Stimulated activated CD4-positive, alpha-beta T cell treated with anti-CD3 and anti-CD28 coated beads, Interleukin-12 subunit alpha, Interleukin-12 subunit beta, amount 100 ng/mL, for 4 hours (primary cell): ENCODE measurements at places on chromosomes 2 and 18.

DNA sequence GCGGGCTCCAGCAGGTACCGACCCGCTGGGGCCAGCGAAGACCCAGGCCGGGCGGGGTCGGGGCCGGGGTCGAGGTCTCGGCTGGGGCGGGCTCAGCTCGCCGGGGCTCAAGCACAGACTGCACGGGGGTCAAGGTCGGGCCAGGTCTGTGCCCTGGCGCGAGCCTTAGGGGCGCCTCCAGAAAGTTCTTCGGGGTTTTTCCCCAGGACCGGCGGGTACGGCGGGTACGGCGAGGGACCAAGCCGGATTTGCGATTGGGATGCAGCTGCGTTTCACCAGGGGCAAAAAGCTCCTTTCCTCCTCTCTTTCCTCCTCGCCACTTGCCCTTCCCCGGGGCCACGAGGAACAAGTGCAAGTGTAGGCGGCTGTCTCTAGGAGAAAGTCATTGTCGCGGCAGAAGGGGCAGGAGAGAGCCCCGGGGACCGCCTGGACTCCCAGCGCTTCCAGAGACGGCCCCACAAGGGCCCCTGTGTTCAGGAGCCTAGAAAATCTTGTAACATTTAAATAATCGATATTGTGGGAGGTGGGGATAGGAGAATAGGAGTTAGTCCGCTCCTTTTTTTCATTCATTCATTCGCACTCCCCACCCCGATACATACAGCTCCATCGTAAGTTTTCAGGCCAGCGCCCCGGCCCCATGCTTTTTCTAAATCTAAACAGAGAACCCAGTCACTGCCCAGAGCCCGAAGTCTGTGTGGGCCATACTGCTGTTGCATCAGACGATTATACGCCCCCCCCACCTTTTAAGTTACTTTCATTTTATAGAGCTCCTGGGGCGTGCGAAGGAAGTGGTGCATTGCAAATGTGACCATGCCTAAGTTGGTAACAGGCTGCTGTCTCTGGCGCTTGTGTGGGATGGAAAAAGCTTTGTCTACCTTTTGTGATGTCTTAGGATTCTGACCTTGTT, 679 bp downstream of the PMAIP1 start:
- DNase-seq, result peak; percentile 49

DNA sequence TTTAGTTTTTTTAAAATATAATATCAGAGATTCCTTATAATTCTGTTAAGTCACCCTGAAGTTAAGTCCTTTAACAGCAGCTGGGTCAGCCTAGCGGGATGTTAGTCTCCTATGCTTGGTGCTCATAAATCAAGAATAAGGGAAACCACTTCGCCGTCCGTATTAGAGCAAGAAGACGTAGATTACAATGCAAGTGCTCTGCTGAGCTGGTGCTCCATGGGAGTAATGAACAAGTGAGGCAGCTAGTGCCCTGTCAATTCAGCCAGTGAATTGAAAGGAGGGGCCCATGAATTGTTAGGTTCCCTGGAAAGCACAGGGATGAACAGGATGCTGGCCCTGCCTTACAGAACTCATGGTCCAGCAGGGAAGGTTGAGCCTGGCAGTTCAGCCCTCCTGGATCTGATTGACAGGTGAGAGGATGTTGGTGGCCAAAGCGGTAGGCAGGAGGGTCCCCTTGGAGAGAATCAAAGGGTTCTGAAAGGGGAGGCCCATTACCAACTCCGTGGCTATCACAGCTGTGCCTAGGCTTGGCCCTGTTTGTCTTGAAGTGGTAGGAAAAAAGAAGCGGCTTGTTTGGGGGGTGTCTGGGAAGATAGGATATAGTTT, 30.8 kb downstream of the PLB1 start:
- no peak for DNase-seq

- no peak for DNase-seq
Observed at GRCh38 chr2:198116756-198117155, 312.4 kb downstream of the PLCL1 start.

DNA sequence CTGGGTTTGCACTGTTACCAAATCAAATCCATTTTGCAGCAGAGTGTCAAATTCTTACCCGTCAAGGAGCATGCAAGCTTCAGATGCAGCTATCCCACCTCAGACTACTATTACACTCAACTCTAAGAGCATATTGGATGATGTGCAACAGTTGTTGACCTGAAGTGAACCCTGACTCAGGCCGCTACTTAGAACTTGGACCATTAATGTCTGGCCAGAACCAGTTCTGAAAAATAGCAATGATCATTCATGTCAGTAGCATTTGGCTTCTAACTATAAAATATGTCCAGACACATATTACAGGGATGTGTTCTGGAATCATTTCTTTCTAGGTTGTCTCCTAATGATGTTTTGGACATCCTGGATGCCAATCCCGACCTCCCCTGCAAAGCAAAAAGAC, 135.5 kb upstream of the PKDCC start:
- no peak for DNase-seq

- no peak for DNase-seq
Observed at GRCh38 chr2:234537929-234538328, 41.0 kb upstream of the ARL4C start.

DNA sequence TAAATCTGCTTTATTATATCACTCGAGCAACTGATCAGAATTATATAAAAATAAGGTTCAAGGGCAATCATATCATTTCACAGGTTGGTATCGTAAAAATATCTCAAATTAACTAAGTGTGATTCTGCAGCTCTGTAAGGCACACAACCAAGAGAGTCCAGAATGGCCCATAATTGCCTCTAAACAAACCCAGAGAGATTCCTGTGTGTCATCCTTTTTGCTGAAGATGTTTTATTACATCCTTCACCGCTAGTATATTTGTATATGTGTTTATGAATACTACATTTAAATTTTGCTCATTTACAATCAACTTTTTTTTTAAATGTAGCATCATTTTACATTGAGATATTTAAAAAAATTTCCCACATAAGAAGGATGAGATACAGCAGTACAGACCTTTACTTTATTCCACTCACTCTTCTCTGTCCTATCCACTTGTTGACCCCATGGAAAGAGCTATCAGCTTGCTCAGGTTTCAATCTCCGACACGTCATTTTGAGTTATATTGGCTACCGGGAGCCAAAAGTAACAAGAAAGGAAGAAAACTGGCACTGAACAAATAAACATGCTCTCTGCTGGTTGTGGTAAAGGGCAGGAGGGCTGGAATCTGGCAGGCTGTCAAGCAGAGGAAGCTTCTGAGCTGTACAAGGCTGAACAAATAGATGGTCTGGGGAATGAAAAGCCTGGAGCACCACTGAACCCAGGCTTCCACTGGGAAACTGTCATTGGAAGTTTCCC, 23.1 kb downstream of the PLA2R1 start:
- DNase-seq, result no peak

DNA sequence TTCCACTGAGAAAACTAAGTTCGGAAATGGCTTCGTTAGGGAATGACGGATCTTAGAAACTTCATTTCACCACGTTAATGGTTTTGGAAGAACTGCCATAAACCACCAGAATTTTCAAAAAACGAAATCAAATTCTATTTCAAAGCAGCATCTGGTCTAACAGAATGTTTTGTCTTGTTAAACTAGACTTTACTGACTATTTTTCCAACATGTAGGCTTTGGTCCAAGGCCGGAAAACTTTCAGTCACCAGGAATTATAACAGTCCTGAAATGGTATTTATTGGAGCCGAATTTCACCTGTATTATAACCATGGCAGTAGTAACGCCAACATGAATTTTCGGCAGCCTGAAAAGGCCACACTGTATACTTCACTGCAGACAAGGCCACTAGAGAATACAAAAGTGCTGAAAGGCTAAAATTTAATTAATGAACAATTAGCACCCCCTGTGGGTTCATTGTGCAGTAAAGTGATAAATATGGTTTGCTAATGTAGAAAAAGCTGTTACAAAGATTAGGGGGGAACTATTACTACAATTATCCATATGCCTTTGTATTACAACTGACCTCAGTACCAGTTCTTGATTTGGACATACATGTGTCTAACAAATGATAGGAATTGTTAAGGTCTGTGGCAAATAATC, 116.4 kb downstream of the ZNF521 start:
- DNase-seq, result no peak

GRCh38 chr2:74366036-74366435, 14.1 kb downstream of the DCTN1 start:
- DNase-seq, result no peak

DNA sequence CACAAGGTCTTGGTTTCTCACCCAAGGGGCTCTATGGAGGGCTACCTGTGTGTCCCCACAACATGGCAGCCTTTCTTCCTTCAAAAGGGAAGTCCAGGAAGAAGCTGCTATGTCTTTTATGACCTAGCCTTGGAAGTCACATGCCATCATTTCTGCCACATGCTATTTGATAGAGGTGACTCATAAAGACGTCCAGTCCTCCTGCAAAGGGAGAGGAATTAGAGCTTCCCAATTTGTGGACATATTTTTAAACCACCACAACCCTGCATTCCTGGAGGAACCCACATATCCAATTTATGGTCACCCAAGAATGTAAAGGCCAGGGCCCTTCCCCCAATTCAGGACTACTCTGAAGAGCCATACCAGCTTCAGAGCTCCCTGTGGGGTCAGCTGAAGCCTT, 246.2 kb downstream of the CYP26B1 start:
- no peak for DNase-seq

DNA sequence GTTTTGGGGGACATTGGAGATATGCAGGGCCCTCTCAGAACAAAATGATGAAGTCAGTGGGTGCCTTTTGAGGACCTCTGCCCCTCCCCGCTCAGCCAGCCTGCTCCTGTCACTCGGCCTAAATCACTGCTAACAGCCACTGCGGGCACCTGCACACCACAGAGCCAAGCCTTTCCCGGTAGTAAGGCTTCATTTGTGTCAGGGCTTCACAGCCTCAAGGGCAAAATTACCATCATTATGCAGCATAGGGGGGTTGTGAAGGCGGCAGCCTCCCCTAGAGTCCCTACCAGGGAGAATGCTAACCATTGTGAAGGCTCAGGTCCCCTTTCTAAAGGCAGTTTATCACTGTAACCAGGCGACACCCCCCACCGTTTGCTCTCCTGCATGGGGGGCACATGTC, 519.8 kb upstream of the MYT1L start:
- DNase-seq, result no peak

GRCh38 chr18:63140038-63140450, 179.5 kb downstream of the BCL2 start:
- no peak for DNase-seq

DNA sequence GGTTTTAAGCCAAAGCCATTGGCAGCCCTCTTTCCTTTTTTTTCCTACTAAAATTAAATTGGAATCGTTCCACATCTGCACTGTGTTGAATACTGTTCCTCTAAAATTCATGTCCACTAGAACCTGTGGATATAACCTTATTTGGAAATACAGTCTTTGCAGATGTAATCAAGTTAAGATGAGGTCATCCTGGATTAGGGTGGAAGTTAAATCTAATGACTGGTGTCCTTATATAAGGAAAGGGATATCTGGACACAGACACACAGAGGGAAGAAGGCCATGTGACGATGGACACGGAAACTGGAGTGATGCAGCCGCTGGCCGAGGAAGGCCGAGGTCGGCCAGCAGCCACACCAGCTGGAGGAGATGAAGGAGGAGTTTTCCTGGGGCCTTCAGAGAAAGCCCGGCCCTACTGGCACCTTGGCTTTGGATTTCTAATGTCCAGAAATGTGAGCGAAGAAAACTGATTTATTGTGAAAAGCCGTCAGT, 49.4 kb downstream of the LONRF2 start:
- no peak for DNase-seq

DNA sequence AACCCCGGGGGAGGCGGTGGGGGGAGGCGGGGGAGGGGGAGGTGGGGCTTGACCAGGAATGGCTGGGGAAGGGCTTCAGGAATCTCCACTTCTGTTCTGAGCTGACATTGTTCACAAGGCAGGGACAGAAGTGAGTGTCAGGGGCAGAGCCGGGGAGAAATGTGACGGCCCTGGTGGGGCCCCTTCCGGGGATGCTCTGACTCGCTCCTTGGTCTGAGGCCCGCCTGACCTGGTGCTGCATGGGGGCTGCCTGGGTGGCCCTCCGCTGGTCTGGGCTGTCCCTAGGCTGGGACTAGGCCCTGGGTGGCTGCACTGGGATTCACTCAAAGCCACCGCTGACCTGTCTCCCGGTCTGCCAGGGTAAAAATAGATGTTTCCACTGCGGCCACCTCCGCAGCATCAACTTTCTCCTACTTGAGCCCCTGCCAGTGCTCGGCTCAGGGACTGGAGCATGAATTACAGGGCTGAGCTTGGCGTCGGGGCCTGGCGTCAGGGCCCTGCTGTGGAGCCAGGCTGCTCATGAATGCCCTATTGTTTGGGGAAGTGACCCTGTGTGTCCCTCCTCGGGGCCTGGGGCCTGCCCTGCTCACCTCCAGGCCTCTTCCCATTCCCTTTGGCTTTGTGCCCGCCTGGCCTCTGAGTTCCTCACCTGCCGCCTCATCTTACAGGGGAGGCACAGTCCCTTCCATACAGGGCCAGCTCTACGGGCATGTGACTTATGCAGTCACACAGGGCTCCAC, 247.5 kb downstream of the DYSF start:
- DNase-seq, result no peak

DNA sequence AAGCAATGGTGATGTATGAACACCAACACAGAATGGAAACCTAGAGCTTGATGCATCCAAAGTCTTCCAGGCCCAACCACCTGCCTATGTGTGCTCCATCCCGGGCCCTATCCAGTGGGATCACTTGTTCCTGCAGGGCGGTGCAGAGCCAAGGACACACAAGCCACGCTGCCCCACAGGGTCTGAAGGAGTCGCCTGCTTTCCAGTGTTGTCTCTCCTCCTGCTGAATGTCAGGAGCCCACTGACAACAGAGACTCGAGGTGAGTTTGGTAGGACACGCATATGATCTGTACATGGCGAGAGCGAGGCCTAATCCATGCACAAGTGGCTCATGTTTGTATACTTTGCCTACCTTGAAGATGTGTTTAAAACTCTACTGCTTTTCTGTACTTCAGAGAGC, 70.9 kb upstream of the FHL2 start:
- DNase-seq, result no peak

GRCh38 chr2:185998562-185999070, 260.0 kb downstream of the FSIP2 start:
- DNase-seq, result no peak

DNA sequence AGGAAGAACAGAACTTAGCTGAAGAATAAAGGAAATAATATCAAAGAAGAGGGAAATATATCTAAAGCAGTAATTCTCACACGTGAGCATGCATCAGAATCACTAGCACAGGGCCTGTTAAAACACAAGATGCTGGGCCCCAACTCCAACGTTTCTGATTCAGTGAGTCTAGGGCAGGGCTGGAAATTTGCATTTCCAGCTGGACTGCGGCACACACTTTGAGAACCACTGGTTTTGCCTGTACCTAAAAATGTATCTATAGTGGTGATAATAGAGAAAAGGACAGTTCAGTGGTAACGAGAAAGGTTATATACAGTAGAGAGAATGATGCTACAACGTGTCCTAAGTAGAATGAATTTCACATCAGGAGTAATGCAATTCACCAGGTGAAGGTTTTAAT, 11.2 kb downstream of the REV1 start:
- no peak for DNase-seq

DNA sequence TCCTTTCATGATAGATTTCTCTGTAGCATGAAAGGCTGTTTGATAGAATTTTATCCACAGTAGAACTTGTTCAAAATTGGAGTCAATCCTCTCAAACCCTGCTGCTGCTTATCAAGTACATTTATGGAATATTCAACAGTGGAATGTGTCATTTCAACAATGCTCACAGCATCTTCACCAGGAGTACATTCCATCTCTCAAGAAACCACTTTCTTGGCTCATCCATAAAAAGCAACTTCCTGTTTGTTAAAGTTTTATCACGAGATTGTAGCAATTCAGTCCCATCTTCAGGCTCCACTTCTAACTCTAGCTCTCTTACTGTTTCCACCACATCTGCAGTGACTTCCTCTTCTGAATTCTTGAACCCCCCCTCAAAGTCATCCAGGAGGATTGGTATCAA, 29.4 kb downstream of the PDCL3 start:
- no peak for DNase-seq

GRCh38 chr2:124024561-124025170, 421 bp upstream of the CNTNAP5 start:
- no peak for DNase-seq
